ENCODE measurements at places on chromosomes 3 and 15.

DNA sequence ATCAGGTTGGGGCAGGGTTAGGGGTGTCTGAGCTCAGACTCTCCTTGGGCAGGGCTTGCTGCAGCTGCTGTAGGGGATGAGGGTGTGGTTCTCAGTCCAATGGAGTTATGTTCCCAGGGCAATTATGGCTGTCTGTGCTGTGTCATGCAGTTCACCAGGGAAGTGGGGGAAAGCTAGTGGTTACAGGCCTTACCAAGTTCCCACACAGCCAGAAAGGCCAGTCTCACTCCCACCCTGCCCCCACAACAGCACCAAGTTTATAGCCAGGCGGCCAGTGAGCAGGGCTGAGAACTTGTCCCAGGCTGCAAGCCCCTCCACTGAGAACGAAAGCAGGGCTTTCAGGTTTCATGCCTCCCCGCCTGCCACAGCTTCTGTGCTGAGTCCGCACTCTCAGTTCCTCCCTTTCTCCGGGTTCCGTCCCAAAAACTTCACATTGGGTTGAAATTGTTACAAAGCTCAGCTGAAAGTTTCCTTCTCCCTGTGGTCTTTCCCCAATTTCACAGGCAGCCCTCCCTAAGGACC is 19.6 kb upstream of the CPOX start:
- no peak for DNase-seq

- no peak for DNase-seq
Observed at GRCh38 chr3:72614394-72615074, 233.7 kb downstream of the SHQ1 start.

DNA sequence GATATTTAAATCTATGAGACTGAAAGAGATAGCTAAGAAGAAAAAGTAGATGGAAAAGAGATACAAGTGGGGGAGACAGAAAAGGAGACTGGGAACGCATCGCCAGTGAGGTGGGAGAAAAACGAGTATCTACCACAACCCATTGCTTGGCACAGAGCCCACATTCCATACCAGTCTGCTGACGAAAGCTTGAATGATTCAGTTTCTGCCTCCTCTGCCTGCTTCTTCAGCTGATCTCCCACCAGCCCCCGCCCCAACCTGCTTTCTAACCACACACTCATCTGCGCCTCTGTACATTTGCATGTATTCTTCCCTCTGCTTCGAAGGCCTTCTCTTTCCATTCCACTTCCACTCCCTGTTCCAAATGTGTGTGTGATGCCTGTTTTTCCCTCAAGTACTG is 188.1 kb downstream of the USP13 start:
- DNase-seq = no peak

- DNase-seq = peak; percentile 82
Observed at GRCh38 chr15:90872486-90873184, 4.2 kb downstream of the FURIN start.

DNA sequence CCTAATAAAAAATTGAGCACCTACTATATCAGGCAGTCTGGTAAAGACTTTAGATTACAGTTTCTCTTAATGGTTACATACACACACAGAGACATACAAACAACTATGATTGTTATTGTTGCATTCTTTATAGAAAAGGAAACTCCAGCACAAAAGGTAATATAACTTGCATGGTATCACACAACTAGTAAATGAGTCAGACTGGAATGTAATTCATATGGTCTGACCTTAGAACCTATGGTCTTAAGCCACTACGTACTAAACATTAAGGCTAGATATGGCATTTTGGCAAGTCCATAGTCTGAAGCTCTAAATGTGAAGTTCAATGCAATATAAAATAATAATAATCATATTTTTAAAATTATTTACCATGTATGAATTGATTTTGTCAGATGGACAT is 380.6 kb downstream of the LSAMP start:
- DNase-seq = no peak

GRCh38 chr15:55685286-55685685 is 57.7 kb downstream of the PRTG start:
- no peak for DNase-seq

DNA sequence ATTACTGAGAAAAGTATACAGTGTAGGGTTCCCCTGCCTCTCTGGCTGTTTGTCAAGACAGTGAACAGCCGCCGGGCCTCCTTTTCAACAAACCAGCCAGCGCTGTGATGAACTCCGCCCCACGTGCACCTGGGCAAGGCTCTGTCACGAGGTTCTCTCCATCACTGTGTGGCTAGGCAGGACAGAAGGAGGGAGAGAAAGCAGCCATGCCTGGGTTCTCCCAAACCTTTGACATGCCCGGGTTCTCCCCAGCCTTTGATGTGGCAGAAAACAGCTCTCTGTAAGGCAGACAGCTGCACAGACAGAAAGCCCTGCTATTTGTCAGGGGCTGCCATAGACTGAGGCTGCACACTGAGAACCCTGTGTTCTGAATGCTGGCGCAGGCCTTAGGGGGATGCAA is 101.4 kb upstream of the TRPM1 start:
- DNase-seq = no peak

DNA sequence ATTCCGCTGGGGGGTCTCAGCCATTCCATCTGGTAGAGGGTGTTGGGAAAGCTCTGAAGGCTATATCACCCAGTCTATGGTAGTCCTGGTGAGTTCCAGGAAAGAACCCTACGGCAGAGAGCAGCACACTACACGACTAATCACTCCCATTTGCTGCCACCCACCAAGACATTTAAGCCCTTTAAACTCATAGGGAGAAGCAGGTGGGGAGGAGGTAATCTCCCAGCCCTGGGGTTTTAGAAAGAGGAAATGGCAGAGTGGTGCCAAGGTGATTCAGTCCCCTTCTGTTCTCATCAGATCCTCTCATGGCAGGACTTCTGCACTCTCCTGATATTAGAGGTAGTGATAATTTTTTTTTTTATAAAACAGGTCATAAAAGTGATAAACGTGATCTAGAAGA is 10.6 kb upstream of the VWA5B2 start:
- no peak for DNase-seq

DNA sequence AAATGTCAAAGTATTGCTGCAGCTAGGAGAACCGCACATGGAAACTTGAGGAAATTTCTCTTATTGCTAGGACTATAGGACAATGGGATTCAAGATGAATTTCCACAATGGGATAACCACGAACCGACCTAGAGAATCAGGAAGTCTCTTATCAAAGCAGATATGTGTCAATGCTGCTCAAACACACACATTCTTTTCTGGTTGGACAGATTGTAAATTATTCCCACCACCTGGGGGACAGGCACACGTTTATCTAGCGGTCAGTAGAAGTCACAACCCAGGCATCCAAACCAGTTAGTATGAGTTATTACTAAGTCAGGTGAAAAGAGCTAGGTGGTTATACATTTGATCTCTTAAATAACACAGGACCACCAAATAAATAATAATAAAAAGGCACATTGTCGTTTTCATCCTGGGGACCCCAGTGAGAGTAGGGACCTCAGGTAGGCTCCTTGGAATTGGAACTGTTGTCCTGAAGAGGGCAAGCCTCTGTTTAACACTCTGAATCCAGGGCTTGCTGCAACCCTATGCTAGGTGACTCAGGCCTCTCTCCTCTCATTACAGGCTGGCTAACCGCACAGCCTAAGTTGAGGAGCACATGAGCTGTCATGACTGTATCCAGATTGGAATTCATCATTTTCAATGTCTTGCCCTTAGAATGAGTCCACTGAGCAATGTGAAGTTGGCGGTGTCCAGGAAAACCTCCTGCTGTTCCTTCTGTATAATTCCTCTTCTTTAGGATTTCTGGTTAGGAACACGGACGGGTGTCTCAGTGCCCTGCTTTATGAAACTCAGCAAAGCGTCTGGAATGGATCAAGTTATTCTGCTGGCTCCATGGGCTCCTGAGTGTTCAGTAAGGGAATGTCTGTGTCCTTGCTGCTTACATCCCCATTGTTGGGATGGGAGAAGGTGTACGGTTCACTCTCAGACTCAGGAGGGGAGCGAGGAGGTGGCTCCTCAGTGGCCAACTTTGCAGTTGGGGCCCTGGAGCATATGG is 59.0 kb downstream of the CLEC3B start:
- DNase-seq = no peak

DNA sequence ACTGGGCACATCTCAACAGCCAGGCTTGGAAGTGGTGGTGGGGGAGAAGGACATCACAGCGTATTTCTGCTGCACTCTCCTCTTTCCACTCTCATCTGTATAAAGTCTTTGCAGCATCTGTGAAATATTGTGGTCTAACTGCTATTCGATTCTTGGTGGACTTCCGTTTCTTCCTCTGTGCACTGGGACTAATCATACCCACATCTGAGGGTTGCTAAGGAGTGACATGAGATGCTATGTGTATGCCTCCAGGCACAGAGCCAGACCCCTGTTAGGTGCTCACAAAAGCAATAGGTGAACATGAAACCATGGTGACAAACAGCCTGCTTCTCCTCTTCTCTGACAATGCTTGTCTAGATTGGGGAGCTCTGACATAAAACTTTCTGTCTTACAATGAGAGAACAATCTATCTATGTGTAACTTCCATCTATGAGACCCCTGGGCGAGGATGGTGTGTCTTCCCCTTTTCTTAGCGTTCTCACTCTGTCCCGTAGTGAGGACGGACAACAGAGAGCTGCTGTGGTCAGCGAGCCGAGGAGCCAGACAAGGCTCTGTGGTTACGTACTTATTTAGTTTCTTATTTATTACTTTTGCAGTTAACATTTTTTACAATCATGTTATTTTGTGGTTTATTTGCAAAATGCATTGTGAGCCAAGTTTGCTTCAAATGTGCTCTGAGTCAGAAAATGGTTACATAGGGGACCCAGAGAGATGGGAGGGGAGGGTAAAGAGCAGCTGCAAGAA is 196.7 kb upstream of the TPRG1 start:
- DNase-seq = peak; percentile 39

DNA sequence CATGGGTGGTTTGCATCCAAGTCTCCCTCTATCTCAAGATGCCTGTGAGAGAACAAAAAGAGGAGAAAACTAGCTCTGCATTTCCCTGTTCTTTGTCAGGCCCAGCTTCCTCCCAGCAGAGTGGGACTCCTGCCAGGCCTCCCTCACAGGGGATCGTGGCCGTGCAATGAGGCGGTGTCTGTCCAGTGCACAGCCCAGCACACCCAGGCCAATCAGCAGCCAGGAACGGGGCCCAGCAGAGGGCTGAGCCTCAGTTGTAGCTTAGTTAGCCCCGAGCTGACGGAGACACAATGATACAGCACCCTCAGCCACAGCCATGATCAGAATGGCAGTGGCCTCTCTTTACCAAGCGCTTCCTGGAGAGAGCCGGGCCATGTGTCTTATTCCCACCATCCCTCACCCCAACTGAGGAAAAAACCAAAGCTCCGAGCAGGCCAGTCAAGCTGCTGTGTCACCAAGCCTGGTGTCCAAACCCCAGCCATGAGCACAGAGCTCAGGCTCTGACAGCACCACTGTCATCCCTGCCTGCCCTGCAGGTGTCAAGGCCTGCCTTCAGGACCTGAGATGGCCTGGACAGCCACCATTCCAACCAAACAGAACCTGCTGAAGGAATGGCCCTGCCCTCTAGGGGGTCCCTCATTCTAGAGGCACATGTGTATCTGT is 71.1 kb downstream of the DNAJB8 start:
- no peak for DNase-seq

DNA sequence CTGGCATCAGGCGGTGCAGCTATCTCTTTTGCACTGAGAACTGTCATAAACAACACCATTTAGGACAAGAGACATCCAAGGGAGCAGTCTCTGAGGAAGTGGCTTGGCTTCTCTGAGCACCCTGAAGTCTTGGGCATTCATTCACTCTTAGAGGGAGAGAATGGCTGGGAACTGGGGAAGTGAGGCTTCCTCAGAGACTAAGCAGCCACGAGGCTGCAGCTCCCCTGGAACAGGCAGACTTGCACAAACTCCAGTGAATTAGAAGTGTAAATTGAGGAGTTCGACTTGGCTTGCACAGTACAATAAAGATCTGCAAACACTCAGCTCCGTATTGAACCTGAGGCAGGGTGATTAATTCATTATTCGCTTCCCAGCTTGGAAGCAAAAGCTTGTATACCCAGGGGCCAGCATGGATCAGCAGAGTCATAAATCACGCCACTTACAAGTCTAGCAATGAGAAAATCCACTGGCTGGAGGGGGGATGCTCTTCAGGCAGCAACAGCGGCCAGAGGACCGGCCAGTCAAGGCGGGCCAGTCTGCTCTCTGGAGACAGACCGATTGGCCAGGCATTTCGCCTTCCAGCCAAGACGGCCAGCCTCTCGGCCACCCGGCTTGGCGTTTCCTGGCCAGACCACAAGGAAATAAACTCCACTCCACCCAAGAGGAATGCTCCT is 118.8 kb upstream of the ADPGK start:
- DNase-seq = no peak

- no peak for DNase-seq
Observed at GRCh38 chr3:13027154-13027553, 46.1 kb downstream of the IQSEC1 start.

- peak; percentile 63 for DNase-seq
Observed at GRCh38 chr3:157127831-157128767, 31.8 kb downstream of the CCNL1 start.

- DNase-seq = no peak
Observed at GRCh38 chr3:17740721-17741141, 1.7 kb downstream of the TBC1D5 start.

GRCh38 chr15:27039152-27039551 is 68.2 kb downstream of the GABRG3 start:
- no peak for DNase-seq

DNA sequence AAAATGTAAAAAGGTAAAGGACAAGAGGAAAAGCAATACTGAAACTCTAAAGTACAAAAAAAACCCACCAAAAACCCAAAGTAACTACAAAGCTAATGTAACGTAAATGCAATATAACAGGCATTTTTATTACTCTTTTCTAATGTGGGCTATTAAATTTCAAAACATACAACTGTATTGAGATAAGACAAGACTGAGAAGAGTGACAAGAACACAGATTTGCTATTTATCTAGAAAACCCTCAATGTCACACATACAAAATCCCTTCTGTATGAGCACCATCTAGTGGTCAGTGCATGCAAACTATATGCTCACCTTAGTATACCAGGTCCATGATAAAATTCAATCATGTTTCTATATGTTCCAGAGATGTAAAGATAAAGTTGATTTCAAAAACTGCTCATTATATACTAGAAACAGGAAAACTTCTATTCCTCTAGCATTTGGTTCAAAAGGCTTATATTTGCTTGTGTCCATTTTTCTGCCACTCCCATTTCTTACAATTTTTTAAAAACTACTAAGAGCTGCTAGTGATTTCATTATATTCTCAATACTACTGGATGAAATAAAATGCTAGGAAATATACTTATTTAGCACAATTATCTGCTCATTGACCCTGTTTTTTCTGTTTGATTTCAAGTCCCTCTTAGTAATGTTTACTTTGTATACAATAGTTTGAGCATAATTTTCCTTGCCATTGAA is 111.4 kb downstream of the DLG1 start:
- DNase-seq = peak; percentile 58

DNA sequence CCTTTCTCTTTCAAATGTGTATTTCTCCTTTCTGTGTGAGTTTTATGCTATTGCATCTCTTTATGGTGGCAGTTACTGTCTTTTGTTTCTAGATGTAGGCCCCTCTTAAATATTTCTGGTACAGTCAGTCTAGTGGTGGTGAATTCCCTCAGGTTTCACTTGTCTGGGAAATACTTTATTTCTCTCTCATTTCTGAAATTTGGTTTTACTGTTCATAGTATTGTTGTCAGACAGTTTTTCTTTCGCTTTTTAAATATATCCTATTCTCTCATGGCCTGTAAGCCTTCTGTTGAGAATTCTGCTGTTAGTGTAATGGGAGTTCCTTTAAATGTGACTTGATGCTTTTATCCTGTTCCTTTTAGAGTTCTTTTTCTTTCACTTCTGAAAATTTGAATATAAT is 874.0 kb downstream of the PLOD2 start:
- DNase-seq = no peak

- DNase-seq = no peak
Observed at GRCh38 chr15:90901175-90902039, 1.7 kb upstream of the MAN2A2 start.
